Kasumi-1 (cell line): ENCODE measurements at places on chromosomes 1 and 21.
A peak's percentile ranks its signal among the peaks of the same experiment; 100 is the strongest.

DNA sequence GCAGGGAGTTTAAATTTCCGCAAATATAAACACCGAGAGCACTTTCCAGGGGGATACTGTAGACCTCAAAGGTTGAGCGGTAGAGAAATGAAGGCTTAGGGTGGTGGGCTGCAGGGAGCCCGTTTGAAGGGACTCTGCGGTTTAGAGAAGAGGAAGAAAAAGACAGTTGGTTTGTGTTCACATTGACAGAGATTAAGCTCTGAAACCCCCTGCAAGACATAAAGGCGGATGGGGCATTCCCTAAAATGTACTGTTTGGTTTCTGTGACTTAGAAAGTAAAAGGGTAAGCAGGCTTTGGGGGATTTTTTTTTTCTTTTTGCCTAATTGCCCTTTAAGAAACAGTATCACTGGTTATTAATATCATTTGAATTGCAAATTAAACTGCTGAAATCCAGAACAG, 1.3 kb downstream of the KAZN start:
- no peak for DNase-seq

GRCh38 chr1:236689713-236690569, 3.6 kb downstream of the ACTN2 start:
- no peak for DNase-seq

- DNase-seq: peak; percentile 39
These were observed 76.5 kb downstream of the ACTL8 start for GRCh38 chr1:17831597-17831996.

- DNase-seq: no peak
These were observed 51.6 kb upstream of the ADARB1 start for GRCh38 chr21:45022736-45023135.

- DNase-seq: no peak
These were observed 498.2 kb upstream of the C1orf87 start for GRCh38 chr1:60571811-60572210.

DNA sequence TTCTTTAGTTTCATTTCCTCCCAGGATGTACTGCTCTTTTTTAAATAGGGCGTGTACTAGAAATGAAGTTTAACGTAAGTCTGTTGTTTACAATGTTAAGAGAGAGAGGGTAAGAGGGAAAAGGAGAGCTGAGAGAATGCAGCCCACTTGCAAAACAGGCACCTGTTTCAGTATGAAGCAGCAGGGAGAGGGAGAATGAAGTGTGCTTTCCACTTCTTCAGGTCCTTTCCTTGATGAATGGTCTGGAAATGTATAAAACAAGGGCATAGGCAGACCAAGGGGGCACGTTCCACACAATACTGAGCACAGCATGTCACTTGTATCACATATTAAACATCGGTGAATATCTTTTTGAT, 2.0 kb downstream of the KCNA3 start:
- DNase-seq: no peak

DNA sequence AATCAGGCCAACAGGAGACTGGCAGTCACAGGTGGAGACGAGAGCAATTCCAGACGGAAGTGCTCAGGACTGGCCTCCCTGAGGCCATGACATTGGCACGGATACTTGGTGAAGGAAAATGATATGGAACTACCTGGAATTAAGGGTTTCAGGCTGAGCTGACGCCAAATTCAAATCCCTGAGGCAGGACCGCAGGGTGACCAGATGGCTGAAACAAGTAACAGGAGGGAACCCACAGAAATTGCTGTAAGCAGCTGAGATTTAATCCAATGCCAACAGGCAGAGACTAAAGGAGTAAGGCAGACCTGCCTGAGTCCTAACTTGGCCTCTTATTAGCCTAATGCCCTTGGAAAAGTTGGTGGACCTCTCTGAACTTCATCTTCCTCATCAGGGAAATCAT, 76.2 kb downstream of the ERG start:
- no peak for DNase-seq

DNA sequence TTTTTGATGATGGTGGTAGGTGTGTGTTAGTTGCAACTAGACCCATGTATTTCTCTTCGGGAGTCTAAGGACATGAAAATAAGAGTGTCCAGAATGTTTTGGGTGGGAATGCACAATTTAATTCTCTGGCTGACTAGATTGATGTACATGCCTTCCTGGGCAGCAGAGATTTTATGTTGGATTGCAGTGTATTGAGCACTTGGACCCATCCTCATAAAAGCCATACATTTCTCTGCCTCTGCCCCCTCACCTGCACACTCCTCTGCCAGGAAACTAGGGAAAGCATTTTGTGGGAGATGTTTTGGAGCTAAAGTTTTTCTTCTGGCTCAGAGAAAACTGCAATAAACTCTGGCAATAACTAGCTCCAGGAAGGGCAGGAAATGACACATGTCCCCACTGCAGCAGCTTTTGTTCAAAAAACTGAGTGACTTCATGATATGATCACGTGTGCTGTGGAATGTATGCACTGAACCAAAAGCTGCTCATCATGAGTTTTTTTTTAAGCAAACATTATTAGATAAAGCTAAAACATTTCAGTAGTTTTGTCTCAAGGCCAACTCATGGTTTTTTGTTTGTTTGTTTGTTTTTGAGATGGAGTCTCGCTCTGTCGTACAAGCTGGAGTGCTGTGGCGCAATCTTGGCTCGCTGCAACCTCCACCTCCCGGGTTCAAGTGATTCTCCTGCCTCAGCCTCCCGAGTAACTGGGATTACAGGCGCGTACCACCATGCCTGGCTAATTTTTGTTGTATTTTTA, 17.6 kb downstream of the RIT1 start:
- DNase-seq: peak; percentile 57

DNA sequence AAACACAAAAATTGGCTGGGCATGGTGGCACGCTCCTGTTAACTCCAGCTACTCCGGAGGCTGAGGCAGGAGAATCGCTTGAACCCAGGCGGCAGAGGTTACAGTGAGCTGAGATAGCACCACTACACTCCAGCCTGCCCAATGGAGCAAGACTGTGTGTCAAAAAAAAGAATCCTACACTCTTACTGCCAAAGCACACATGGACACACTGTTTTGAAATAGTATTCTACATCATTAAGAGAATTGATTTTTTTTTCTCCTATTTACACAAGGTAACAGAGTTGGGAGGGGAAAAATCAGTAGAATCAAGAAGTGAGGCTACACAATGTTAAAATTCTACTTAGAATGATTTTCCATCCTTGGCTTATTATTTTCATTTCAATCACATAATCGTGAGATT, 42.1 kb upstream of the SDC3 start:
- no peak for DNase-seq

DNA sequence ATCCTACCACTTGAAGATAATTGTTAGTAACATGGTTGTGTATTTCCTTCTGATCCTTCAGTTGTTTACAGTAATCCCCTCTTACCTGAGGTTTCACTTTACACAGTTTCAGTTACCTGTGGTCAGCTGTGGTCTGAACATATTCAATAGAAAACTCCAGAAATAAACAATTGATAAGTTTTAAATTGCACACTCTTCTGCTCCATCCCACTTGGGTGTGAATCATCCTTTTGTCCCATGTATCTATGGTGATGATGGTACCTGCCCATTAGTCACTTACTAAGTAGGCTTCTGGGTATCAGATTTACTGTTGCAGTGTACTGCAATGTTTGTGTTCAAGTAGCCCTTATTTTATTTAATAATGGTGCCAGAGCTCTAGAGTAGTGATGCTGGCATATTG, 62.5 kb downstream of the OSBPL9 start:
- DNase-seq: no peak

- peak; percentile 90 for DNase-seq
These were observed 21.9 kb upstream of the MORC3 start for GRCh38 chr21:36297938-36298572.

DNA sequence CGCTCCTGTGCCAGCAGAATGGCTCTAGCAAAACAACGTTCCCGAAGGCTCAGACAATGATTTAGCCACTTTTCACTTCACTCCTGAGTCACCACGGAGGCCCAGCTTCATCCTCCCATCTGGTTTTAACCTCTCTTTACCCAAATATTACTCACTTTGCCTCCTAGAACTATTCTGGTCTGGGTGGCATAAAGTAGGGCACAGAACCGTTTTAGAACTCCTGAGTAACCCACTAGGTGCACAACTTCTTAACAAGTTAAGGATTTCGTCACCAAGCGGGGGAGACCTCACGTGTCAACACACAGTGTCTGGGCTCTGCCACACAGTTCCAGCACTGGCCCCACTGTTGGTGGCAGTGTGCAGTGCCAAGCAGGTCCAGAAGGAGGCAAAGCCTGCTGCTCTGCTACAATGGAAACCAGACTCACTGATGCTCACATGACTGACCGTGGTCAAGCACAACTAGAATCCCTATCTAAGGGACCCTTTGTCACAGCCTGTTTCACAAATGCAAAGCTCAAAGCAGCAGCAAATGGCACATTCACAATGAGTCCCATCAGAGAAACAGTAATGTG, 121.7 kb downstream of the SIPA1L2 start:
- no peak for DNase-seq

DNA sequence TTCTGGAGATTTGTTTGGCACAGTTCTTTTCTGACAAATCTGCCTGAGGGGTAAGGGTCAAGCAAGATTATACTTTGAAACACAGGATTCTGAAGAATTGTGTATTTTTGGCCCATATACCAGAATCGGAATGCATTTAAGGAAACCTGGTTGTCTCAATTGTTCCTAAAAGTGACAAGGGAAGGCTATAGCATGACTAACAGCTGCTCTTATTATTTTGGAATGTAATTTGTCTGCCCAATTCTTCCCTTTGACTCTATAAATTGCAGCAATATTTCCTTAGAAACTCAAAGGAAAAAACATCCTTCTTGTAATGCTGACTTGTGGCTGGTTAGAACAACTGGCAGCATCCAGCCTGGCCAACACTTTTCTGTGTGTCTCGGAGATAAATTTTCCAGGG, 15.8 kb upstream of the VCAM1 start:
- DNase-seq: no peak

DNA sequence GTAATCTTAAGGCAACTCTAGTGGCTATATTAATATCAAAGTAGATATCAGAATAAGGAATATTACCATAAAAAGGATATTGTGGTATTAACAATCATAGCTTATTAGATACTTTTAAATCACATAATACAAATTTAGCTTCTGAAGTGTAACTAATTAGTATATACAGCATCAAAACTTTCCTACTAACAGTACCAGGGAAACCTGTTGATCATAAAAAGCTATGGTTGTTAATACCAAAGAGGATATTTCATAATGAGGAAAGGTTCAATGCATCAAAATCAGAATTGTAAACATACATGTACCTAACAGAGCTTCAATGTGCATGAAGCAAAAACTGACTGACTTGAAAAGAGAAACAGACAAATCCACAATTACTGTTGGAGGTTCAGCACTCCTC, 24.1 kb downstream of the ADSS2 start:
- DNase-seq: no peak

- no peak for DNase-seq
These were observed 1.8 kb upstream of the CDA start for GRCh38 chr1:20586953-20587660.

- no peak for DNase-seq
These were observed 54.2 kb downstream of the FCRL5 start for GRCh38 chr1:157497987-157498735.

- DNase-seq: no peak
These were observed 25.0 kb downstream of the RGS7 start for GRCh38 chr1:241332037-241332409.
